ENCODE measurements at places on chromosomes 12 and 14.

DNA sequence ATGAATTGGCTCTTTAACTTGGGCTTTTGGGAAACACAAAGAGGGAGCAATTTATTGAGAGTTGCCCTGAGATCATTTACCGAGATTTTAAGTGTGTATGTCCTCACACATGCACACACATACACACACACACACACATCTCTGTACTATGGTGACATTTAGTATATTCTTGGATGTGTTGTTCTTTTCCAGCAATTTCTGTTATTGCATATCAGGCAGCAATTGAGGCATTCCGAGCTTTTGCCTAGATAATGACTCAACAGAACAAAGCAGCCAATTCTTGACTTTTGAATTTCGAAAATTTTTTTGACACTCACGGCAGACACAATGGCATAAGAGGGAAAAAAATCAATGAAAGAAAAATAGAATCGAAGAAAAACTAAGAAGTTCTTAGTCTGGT lies 248.5 kb downstream of the DUSP6 start:
- DNase-seq = no peak
- no peaks in the 10 kb centered on the region for H3K27me3 ChIP-seq
- peaks cover 3% of the 10 kb centered on the region for H3K4me1 ChIP-seq
- no peak overlapping the region for H3K27ac ChIP-seq
- no peak overlapping the region for H3K4me3 ChIP-seq

- no peak overlapping the region for H3K4me3 ChIP-seq
- H3K27me3 ChIP-seq = peaks cover 23% of the 10 kb centered on the region
- H3K36me3 ChIP-seq = no peaks in the 10 kb centered on the region
- H3K4me1 ChIP-seq = no peaks in the 10 kb centered on the region
- no peak overlapping the region for H3K27ac ChIP-seq
Observed at GRCh38 chr14:99166506-99166905, 105.5 kb downstream of the BCL11B start.

GRCh38 chr14:103634156-103634555 lies 5.1 kb downstream of the KLC1 start:
- H3K27me3 ChIP-seq = no peaks in the 10 kb centered on the region
- peak overlapping the region; percentile 51 for H3K27ac ChIP-seq
- H3K4me3 ChIP-seq = no peak overlapping the region
- no peak for DNase-seq
- peaks cover 5% of the 10 kb centered on the region for H3K36me3 ChIP-seq

DNA sequence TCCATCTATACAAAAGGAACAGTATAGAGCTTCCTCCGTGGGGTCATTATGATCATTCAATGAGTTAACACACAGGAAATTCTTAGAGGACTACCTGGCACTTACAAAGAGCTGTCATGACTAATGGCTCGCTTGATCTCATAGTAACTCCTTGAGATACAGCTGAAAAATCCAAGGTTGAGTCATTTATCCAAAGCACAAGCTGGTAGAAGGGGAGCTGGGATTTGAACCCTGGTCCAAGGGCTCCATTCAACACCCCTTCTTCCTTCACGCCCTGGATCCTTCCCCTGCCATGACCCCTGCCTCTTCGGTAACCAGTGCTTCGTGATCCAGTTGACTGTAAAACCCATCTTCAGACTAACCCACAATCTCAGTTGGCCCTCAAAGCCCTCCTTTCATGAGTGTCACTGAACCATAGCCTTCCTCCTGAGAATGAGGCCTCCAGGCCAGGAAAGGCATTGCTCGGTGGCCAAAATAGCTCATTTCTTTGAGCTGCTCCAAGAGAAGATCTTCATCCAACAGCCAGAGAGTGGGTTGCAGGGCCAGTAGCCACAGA lies 7.8 kb downstream of the ZFP36L1 start:
- H3K4me3 ChIP-seq = no peak overlapping the region
- peak overlapping the region; percentile 29 for H3K27ac ChIP-seq
- H3K4me1 ChIP-seq = peaks cover 52% of the 10 kb centered on the region
- DNase-seq = no peak
- peaks cover 32% of the 10 kb centered on the region for H3K36me3 ChIP-seq
- no peaks in the 10 kb centered on the region for H3K27me3 ChIP-seq

GRCh38 chr14:46108228-46108627 lies 543.4 kb downstream of the RPL10L start:
- H3K36me3 ChIP-seq = no peaks in the 10 kb centered on the region
- H3K27ac ChIP-seq = no peak overlapping the region
- DNase-seq = no peak
- no peaks in the 10 kb centered on the region for H3K27me3 ChIP-seq
